ENCODE measurements at places on chromosomes 4 and X.
A peak's percentile ranks its signal among the peaks of the same experiment; 100 is the strongest.

DNA sequence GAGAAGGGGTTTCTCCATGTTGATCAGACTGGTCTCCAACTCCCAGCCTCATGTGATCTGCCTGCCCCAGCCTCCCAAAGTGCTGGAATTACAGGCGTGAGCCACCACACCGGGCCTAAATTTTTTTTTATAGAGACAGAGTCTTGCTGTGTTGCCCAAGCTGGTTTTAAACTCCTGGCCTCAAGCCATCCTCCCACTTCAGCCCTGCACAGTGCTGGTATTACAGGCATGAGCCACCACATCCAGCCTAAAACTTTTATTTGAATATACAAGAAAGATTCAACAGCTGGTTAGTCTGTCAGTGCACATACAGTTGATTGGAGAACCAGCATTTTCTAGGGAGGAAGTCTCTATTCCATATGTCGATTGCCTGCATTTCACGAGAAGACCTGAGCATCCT, 91.2 kb downstream of the LRP2BP start:
- no peak for DNase-seq

DNA sequence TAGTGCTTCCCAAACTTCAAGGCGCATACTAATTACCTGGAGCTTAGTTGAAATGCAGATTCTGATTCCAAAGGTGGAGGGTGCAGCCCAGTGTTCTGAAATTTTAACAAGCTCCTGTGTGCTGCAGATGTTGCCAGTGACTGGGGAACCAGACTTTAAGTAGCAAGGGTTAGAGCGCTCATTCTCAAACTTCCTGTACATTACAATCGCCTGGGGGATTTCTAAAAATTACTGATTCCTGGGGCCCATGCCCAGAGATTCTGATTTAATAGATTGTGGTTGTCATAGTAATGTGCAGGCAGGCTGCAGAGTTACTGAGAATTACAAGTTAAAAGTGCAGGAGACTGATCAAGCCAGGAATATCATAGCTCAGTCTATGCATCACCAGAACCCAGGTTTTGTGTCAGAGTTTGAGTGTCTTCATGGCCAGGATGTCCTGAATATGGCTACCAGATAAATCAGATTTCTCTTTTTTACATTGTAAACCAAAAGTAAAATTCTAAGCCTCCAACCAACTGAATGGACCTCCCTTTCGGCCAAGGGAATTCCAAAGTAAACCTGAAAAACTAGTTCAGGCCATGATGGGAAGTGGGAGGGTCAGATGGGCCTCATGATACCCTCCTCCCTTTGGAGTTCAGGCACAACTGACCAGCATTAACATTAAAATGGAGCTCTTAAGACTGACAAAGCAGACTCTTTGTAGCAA, 121.6 kb downstream of the ATXN3L start:
- DNase-seq = no peak

- DNase-seq = no peak
Measured at GRCh38 chr4:102061133-102061532, 270.6 kb downstream of the BANK1 start.

DNA sequence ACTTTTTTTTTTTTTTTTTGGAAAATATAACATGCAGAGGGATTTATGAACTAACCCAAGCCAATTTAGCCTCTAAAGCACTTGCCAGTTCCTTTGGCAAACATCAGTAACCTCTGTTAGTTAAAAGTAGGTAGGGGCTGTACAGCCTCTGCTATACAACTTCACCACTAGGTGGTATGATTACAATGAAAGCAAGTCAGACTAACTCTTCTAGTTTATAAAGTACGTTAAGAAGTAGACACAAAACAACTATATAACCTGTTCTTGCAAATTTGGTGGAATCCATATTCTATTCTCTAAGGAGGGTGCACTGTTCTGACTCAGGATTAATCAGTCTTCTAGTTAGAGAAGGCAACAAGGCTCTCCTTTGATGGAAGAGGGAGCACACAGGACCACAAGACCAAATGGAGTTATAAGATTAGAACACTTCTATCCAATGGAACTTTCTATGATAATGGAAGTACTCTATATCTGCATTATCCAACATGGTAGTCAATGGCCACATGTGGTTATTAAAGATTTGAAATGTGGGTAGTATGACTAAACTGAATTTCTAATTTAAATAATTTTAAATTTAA, 12.8 kb downstream of the AIMP1 start:
- no peak for DNase-seq

- no peak for DNase-seq
Measured at GRCh38 chr4:140046543-140046942, 107.4 kb downstream of the MAML3 start.

- peak; percentile 5 for DNase-seq
Measured at GRCh38 chr4:134762053-134762452, 560.5 kb upstream of the PABPC4L start.

- DNase-seq = no peak
Measured at GRCh38 chr4:125368671-125369081, 53.9 kb downstream of the FAT4 start.

GRCh38 chr4:168885400-168885799, 124.7 kb downstream of the CBR4 start:
- DNase-seq = no peak

DNA sequence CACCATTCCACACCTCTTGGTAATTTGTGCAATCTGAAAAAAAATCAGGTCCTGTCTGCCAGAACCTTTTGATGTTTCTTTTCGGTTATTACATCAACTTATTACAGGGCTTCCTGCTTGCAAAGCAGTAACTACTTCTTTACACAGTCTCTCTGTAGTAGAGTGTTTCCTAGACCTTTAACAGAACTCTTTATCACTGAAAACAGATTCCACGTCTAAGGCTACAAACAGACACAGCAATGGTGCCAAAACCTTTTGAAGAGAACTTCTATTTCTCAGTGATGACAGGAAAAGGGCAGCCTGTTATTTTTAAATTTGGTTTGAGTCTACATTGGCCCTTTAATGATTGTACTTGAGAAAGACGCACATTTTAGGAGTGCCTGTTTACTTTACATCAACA, 713.5 kb upstream of the GRID2 start:
- no peak for DNase-seq

- no peak for DNase-seq
Measured at GRCh38 chrX:132413459-132413858, 75.4 kb downstream of the MBNL3 start.

GRCh38 chr4:25981749-25982148, 67.7 kb downstream of the SMIM20 start:
- no peak for DNase-seq

DNA sequence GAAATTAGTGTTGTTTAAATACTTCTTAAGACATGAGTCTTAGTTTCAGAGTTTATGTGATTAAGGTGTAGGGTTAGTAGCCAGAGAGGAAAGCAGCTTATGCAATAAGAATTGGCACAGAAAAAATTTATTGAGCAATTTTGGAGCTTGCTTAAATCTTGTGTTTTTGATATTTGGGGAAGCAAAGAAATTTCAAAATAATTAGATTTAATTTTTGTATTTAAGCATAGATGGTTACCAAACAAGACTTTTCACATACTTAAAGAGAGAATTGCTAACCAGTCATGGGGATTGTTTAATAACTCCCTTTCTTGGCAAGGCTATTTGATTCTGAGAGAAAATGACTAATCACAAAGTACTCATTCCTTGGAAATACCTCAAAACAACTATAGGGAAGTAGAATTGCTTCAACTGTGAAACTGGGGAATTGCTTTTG, 202.0 kb upstream of the GRID2 start:
- no peak for DNase-seq

GRCh38 chr4:17690898-17691297, 76.5 kb downstream of the MED28 start:
- DNase-seq = no peak

DNA sequence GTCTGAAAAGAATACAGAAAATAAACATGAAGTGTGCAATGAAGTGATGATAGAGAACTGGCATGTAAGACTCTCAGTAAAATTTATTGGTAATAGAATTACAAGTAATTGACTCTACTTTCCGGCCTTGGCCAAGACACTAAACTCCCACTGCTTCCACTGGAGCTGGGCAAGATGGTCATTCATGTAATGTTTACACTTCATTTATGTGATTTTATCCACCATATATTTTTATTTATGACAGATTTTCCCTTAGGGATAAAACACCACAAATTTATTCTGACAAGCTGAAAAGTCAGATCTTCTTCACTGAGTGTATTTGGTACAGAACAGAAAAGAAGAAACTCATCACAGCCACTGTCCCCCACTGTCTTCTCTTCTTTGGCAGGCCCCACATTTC, 191.9 kb downstream of the SLC39A8 start:
- no peak for DNase-seq
